ENCODE measurements at places on chromosomes 3 and 15. TPM values are rescaled to one million over a fixed set of nuclear protein-coding genes. Genes with fewer than 3 reads are reported as not detected.

The CCDC39 gene
- not detected for total RNA-seq

The TRIM42 gene
- not detected for total RNA-seq

DNA sequence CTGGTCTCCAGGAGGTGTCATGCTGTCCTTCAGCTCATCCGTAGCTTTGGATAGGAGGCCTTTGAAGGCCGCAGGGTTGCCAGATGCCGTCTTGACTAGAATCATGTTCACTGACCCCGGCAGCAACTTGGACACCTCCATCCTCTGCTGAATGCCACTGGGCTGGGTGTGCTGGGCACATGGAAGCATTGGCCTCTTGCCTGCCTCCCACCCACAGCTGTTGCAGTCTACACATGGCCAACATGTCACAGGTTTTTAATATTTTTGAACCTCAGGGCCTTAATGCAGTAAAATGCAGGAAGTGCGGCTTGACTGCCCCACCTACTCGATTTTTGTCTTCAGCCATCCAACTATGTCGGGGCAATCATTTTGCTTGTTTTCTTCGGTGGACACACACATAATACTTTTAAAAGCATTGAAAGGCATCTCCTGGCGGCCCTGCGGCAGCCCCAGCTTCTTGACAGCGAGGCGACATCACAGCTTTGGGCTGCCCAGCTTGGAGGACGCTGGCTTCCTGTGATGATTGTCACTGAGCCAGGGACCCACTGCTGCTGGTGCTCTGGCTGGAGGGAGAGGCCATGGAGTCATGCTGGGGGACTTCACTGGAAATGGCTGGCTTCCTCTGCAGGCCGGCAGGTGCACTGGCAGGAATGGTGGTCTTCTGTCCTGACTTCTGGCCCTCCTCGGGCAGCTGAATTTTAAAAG lies 31.6 kb upstream of the ACAD9 start:
- DNase-seq: no peak

DNA sequence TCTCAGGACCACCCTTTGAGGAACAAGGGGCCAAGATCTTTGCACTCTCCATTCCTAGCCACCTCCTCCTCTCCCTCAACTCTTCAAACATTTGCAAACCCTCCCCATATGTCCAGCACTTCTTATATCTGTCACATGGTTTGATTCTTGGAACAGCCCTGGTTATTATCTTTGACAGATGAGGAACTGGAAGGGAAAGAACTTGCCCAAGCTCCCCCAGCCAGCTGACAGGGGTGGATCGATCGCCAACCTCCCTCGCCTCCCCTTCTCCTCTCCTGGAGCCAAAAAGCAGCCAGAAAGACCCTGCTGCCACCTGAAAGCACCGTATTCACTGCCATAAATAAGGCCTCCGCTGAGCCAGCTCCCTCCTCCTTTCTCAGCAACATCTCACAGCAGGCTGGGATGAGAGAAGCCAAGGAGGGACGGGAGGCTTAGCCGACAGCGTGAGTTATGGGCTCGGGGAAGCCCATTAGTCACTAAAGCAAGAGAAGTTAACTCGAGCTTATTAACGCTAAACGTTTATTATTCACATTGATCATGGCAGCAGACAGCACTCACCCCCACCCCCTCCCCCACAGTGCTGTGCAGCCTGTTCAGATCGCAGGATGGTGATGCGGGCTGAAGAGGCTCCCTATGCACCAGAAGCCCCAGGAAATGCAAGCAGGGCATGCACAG lies 22.2 kb upstream of the FGD5 start:
- DNase-seq: no peak

All from activated CD4-positive, alpha-beta memory T cell treated with anti-CD3 and anti-CD28 coated beads for 36 hours (primary cell).